ENCODE measurements at places on chromosomes 2 and 18. TPM values are rescaled to one million over a fixed set of nuclear protein-coding genes. Genes with fewer than 3 reads are reported as not detected.

GRCh38 chr2:239731422-239731821 is 293.7 kb downstream of the NDUFA10 start:
- no peaks in the 10 kb centered on the region for H3K4me1 ChIP-seq
- no peak overlapping the region for H3K4me3 ChIP-seq
- DNase-seq = no peak
- no peaks in the 10 kb centered on the region for H3K36me3 ChIP-seq
- H3K27me3 ChIP-seq = no peaks in the 10 kb centered on the region

GRCh38 chr2:226882606-226883005 is 46.8 kb downstream of the RHBDD1 start:
- peaks cover 3% of the 10 kb centered on the region for H3K36me3 ChIP-seq
- no peak overlapping the region for H3K4me3 ChIP-seq
- H3K27ac ChIP-seq = no peak overlapping the region
- no peaks in the 10 kb centered on the region for H3K4me1 ChIP-seq

GRCh38 chr18:23627970-23628369 is 34.7 kb downstream of the ANKRD29 start:
- no peak for DNase-seq
- H3K27me3 ChIP-seq = no peaks in the 10 kb centered on the region
- H3K4me3 ChIP-seq = no peak overlapping the region
- H3K27ac ChIP-seq = no peak overlapping the region
- H3K4me1 ChIP-seq = no peaks in the 10 kb centered on the region
- H3K36me3 ChIP-seq = no peaks in the 10 kb centered on the region

GRCh38 chr2:128632501-128632800 is 313.8 kb upstream of the HS6ST1 start:
- H3K4me3 ChIP-seq = no peak overlapping the region
- H3K27me3 ChIP-seq = no peaks in the 10 kb centered on the region
- DNase-seq = no peak
- H3K4me1 ChIP-seq = no peaks in the 10 kb centered on the region

The GPR55 gene
- polyA plus RNA-seq = 0.25 TPM
